ENCODE measurements at places on chromosomes 5 and 9.

GRCh38 chr5:139571966-139572365, 10.8 kb downstream of the UBE2D2 start:
- no peak for DNase-seq

DNA sequence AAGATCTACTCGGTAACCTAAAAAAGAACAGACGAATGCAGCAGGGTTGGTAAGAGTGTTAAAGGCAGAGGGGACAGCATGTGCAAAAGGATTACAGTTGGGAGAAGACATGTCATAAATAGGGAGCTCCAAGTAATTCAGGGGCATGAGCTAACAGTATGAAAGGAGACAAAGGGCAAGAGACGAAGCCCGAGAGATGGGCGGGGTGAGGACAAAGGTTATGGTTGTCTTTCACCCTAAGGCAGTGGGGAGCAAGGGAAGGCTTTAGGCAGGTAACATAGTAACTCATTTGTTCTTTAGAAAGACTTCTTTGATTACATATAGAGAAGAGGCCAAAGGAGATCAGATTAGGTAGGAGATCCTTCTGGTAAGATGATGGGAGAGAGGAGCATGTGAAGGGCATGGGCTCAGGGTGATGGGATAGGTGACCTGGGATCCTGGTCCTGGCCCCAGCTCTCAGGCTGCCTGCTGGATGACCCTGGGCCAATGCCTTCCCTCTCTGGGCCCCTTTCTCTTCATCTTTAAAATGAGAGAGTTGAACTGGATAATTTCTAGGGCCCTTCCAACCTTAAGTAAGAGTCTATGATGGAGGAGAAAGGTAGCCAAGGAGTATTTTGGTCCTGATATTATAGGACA, 19.5 kb downstream of the MORN5 start:
- DNase-seq: no peak

DNA sequence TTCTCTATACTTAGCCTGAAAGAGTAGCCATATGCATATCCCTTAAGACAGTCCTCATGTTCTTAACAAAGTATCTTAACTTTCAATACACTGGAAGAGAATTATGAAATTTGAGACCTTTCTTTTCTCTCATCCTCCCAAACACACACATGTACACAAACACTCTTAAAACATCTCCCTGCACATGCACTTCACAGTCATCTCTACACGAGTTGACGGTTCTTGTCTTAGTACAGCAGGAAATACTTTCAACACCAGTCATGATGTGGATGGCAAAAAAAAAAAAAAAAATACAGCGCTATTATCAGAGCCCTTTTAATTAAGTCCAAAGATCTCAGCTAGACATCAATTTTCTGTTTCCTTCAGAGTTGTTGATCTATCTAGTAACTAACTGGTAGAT, 43.6 kb upstream of the PCSK1 start:
- DNase-seq: no peak

DNA sequence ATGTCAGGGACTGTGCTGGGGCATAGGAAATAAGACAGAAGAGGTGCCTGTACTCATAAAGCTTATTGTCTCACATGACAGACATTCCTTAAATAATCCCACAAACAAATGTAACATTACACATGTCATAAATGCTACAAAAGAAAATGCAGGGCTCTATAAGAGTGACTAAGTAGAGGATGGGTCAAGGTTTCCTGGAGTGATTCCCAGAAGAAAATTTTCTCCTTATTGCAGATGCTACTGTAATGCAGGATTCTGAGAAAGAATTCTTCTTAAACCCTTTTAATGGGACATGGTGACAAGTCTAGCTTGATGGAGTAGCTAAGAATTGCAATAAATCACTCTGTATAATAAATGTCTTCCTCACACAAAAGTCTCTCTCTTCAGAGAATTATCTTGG, 55.7 kb downstream of the SH3TC2 start:
- no peak for DNase-seq

DNA sequence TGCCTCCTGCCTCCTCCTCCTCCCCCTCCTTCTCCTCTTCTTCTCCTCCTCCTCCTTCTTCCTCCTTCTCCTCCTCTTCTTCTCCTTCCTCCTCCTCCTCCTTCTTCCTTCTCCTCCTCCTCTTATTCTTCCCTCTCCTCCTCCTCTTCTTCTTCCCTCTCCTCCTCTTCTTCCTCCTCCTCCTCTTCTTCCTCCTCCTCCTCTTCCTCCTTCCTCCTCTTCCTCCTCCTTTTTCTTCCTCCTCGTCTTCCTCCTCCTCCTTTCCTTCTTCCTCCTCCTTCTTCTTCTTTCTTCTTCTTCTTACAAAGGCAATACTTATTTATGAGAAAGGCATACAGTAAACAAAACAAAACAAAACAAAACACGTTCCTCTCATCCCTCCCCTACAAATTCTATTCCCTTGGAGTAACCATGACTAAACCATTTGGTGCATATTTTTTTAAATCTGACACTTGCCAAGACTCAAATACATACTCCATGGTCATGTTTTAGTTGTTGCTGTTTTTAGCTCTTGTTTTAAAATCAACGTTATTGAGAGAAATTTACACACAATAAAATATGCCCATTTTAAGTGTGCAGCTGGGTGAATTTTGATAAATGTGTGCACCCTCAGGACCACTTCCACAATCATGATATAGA, 135.6 kb downstream of the FOXD1 start:
- DNase-seq: no peak

- DNase-seq: no peak
Observed at GRCh38 chr5:116361171-116361967, 213.3 kb downstream of the SEMA6A start.
